ENCODE measurements at places on chromosomes 1 and 21.

DNA sequence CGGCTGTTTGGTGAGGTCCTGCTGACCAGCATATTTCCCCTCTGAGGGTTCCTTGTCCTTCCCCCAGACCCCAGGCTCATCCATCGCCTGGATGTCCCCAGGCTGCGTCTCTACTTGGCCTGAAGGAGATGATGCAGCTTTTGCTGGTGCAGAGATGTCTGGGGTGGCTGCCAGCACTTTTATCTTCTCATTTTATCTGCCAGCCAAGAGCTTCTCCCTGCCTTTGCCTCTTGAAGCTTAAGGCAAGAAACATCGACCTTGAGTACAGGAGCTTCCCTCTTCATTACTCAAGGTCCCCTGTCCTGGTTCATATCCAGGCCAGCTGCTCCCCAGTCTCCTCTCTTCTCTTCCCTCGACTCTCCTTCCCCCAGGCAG is 9.2 kb upstream of the H6PD start:
- no peak for DNase-seq

GRCh38 chr1:59005491-59006288 is 221.8 kb upstream of the JUN start:
- peak; percentile 14 for DNase-seq

GRCh38 chr1:89771991-89772560 is 48.8 kb upstream of the LRRC8D start:
- no peak for DNase-seq

- no peak for DNase-seq
Measured at GRCh38 chr1:75953461-75953860, 21.3 kb upstream of the ASB17 start.

DNA sequence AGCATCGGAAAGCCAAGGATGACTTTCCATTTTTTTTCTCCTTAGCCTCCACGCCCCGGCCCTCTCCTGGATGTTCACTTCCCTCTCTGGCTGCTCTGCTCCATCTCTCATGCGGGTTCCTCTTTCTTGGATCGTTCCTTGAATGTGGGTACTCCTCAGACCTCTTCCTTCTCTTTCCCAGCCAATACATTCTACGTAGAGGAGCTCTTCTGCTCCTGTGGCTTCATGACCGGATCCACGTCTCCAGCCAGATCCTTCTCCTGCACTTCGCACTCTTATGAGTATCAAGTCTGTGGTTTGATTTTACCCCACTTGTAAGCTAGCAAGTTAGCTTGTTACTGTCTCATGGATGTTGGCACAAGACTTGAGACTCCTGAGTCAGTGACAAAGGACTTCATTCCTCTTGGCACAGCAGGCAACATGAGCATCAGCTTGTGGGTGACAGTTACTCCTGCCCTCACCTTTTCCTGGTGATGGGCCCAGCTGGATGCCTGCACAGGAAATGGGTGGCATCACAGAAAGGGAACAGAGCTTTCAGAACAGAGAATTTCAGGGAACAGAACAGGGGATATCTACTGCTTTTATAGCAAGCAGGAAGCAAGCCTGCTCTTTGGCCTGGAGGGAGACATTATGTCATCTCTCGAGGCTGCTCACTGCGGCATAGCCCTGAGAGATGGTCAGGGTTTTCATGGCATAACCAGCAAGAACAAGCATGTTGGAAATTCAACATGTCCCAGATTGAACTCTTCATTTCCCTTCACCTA is 100.1 kb upstream of the KIF26B start:
- DNase-seq = no peak

DNA sequence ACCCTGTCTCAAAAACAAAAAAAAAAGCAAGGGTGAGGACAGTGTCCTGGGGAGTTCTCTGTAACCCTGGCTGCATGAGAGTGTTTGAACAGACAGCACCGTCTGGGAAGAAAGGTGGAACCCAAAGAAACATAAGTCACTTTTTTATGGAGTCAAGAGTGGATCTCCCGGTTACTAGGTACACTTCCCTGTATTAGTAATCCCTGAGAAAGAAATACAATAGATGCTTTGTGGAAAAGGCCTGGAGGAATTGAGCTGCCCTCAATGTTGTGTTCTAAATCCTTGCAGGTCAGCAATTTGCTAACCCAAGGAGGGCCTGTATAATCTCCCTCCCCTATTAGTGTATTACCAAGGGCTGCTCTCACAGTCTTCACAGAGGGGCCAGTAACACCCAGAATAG is 16.6 kb downstream of the DEGS1 start:
- no peak for DNase-seq

- DNase-seq = no peak
Measured at GRCh38 chr1:205970486-205970885, 27.2 kb upstream of the SLC26A9 start.

All from CD4-positive, alpha-beta T cell treated with Interleukin-21 for 1 hour (primary cell).